Activated naive CD4-positive, alpha-beta T cell treated with anti-CD3 and anti-CD28 coated beads, Interleukin-2, amount 50 U/mL, for 16 hours (primary cell): ENCODE measurements at places on chromosomes 11 and 22.

- DNase-seq: no peak
Measured at GRCh38 chr11:3710485-3711259, 39.5 kb upstream of the CHRNA10 start.

DNA sequence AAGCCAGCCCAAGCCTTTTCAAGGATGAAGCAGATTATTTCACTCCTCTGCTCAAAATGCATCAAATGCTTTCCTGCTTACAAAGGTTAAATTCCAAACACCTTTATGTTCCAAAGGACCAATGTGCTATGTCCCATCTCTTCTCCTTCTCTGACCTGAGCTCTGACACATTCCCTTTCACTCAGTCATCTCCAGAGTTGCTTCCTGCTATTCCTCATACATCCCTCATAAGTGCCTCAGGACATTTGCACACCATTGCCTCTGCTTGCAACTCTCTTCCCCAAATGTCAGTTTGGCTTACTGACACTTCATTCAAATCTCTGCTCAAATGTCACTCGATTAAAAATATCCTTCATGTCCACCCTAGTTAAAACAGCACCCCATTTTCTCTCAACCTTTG lies 53.3 kb upstream of the BMAL1 start:
- no peak for DNase-seq

GRCh38 chr11:65378208-65378927 lies 4.1 kb downstream of the SLC25A45 start:
- no peak for DNase-seq

GRCh38 chr11:2509481-2510001 lies 64.7 kb downstream of the KCNQ1 start:
- no peak for DNase-seq

DNA sequence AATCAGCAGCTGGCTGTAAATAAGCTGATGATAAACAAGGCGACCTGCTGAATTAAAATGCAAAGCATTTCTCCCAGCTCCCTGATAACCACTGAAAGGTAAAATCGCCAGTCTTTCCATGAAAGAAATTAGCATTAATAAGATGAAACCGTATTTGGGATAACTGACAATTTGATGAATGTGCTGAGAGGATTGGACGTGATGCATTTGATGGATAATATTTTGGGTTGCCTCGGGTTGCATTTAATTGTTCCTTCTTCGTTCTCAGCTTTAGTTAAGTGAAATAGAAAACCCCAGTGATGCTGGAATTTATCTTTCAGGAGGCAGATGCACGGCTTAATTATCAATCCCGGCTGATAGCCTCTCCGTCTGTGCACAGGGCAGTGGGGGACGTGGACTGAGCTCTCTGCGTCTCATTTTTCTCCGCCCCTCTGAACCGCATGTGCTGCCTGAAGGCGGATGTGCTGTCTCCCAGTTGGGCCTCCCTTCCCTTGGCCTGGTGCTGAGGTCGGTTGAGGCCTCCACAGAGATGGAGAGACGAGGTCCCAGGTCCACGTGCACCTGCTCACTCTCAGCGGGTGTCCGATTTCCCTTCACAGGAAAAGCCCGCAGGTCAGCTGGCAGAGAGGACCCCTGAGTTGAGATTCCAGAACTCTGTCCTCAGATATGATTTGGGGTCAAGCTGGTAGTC lies 846.2 kb downstream of the BRD1 start:
- DNase-seq: no peak

GRCh38 chr11:80559942-80560341 lies 1119.1 kb upstream of the TENM4 start:
- DNase-seq: no peak

DNA sequence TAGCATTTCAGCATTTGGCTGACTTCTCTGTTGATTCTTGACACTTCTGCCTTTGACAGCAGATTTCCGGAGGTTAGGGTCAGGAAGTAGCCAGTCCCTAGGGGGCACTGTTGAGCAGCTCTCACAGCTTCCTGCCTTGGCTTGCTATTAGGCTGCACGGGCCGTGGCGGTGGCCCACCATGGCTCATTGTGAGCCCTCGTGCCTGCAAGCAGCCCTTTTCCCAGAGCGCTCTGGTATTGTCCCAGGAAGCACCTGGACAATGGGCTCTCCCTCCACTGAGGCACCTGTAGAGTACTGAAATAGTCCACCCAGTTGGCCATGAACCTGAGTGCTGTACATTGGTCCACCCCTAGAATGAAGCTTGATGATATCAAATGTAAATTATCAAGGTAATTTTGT lies 100.2 kb upstream of the GAL start:
- DNase-seq: peak; percentile 58

DNA sequence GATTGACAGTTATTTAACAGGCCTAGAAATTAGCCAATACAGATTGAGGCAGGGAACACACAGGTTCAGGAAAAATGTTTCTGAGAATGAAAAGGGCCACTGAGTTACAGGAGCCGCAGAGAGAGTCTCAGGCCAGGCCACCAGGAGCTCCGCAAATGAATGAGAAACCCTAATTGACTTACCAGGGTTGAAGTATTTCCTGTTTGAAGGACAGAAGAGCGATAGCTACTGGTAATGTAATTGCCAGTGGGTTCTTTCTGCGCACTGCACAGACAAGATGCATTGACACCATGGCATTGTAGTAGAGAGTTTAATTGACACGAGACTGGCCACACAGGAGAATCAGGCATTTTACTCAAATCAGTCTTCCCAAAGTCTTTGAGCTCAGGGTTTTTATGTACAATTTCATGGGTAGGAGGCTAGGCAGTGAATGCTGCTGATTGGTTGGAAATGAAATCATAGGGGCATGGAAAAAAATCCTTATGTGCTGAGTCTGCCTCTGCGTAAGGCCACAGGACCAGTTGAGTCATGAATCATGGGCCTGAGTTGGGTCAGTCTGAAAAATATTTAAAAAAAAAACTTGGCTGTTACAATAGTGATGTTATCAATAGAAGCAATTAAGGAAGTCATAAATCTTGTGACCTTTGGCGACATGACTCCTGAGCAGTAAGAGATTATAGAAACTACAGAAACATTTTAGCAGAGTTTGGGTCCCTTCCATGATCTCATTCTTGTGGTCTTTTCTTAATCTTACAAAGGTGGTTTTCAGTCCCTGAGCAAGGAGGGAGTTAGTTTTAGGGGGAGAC lies 203.8 kb downstream of the CASP12 start:
- DNase-seq: no peak

- peak; percentile 56 for DNase-seq
Measured at GRCh38 chr11:3840004-3840869, 522 bp downstream of the RHOG start.

GRCh38 chr22:23418159-23418788 lies 161.8 kb downstream of the IGLL1 start:
- no peak for DNase-seq

DNA sequence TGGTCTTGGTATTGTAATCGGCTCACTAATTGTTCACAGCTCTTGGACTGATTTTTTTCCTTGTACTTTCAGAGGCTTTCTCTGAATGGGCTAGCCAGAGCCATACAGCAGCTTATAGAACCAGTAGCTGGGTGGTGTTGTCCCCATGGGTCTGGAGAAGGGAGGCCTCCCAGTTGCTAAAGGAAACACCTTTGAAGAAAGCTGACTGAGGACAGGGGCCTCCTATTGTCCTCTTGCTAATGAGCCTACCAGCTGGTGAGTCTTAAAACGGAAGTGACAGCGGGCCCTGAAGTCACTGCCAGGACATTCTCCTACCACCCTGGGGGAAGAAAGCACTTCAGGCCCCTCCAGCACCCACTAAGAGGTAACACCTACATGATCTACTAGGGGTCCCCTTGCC lies 9.9 kb downstream of the FADS3 start:
- DNase-seq: no peak

DNA sequence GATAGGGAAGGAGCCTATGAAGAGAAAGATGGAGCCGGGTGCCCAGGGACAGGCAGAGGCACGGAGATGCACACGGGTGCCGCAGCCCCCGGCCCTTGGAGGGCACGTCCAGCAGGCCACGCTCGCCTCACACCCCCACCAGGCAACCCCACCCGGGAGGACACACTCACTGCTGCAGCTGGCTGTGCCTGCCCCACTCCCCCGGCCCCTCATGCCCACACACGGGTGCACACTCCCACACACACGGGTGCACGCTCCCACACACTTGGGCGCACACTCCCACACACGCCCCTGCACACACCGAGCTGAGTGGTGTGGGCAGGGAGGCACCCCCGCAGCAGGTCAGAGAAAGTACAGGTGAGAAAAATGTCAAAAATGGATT lies 1.1 kb downstream of the MOB2 start:
- DNase-seq: no peak

GRCh38 chr11:84581083-84581482 lies 1046.1 kb downstream of the DLG2 start:
- DNase-seq: no peak

DNA sequence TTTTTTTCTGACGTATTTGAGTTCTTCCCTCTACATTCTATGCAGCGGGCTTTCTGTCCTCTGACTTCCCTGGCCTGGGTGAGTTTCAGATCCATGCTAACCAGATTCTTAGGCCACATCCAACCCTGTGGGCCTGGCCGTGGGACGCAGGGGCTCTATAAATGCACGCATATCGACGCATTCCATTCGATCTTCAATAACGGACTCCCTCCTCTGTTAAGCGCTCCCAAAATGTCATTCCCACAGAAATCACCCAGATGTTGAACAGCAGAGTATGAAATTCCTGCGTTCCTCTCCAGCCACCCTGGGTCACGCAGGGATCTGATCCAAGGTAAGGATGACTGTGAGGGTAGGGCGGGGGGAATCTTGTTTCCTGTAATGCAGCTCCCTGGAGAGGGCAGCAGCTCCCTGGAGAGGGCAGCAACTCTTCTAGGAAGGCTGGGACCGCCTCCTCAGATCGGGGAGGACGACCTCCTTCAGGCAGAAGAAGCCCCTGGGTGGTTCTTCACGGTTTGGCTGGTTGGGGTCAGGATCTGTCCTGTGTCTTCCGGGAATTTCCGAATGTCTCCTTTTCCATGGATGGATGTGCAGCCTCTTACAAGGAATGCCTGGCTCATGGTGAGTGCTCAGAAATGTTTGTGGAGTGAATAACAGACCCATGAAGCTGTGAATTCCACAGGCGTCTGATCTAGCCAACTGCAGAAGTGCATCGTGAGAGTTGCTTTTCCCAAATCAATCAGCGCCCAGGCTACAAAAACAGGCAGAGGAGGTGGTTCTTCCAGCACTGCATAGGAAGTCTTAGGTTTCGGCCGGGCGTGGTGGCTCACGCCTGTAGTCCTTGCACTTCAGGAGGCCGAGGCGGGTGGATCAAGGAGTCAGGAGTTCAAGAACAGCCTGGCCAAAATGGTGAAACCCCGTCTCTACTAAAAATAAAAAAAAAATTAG lies 12.2 kb downstream of the MRGPRD start:
- no peak for DNase-seq

DNA sequence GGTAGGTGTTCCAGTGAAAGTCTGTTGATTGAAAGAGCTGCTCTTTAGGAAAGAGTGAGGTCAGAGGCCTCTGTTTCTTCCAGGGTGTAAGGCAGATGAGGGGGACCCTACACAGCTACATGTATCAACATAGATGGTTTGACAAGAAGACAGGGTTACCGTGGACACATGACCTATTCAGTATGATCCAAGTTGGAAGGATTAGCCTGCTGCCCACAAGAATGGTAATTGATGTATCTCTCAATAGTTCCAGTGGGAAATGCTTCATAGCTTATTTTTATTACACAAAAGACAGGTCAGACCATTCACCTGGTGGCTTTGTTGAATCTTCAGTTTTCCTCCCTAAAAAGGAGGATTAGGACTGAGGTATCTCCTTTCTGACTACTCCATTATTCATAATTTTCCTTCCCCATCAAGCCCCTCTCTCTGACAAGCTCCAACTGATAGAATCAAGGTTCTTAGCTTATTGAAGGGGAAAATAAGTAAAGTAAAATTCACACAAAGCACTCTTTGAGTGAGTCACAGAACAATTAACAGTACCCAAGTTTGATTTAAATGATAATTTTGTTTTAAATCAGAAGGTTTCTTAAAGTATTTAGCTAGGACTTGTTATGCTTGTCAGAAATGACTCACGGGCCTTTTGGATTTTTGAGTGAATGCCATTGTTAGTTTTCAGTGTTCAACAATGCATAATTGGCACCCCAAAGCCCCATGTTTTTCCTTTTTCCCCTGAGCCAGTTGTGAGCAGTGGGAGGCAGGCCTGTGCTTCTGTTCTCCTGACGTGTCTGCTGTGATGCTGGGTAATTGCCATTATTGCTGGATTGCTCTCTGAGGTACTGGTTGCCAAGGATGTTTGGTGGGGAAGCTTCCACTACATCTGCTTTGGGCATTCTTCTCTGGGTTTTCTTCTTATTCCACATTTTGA lies 373.2 kb downstream of the DDX10 start:
- DNase-seq: no peak

DNA sequence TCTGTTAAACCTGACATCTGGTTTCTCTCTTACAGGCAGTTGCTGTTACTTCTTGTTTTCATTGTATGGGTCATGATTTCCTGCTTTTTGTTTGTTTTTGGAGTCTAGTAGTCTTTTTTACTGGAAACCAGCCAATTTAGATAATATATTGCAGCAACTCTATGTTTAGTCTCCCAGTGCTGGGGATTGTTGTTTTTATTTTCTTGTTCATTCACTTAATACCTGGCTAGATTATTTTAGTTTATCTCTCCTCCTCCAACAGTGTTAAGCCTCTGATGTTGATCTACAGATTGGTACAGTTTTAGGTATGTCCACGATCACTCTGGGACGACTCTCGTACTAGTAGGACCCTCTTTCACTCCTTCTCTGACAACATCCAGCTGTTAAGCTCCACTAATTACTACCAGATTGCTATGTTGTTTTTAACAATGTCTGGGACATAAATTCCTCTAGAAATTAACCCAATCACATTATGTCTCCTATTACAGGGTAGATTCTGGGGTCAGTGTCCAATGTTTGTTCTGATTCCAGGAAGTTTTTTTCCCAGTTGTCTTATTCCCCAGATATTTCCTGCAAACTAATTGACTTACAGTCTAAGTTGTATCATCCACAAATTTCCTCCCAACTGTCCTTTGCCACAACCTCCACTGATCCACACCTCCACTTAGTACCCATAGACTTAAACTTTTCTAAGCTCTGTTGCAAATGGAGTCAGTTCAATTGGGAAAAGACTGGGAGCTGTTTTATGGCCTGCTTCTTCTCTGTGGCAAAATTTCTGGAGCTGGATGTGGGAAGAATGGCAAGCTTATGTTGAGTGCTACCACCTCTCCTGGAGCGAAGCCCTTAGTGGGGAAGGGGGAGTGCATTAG lies 1280.6 kb upstream of the CNTN5 start:
- DNase-seq: no peak

DNA sequence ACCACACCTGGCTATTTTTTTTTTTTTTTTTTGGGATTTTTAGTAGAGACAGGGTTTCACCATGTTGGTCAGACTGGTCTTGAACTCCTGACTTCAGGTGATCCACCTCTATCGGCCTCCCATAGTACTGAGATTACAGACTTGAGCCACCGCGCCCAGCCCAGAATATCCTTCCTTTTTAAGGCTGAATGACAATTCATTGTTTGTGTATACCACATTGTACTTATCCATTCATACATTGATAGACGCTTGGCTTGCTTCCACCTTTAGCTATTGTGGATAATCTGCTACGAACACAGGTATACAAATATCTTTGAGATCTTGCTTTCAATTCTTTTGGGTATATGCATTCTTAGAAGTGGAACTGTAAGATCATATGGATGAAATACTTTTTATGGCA lies 10.8 kb upstream of the RASSF10 start:
- DNase-seq: no peak
